NCI-H1417 treated with DMSO at 0.1 percent for 48 hours (cell line): ENCODE measurements at places on chromosomes 2 and 18.

GRCh38 chr2:5590886-5591285, 101.3 kb upstream of the SOX11 start:
- no peak for DNase-seq

GRCh38 chr2:166376873-166377272, 1.1 kb upstream of the SCN9A start:
- no peak for DNase-seq

GRCh38 chr2:99735753-99736152, 245.9 kb upstream of the REV1 start:
- DNase-seq: no peak

- DNase-seq: no peak
Measured at GRCh38 chr2:85893428-85894258, 4.9 kb upstream of the ST3GAL5 start.

GRCh38 chr2:180979749-180980105, 678 bp upstream of the UBE2E3 start:
- no peak for DNase-seq

GRCh38 chr18:38033282-38033681, 467.7 kb upstream of the CELF4 start:
- DNase-seq: no peak

DNA sequence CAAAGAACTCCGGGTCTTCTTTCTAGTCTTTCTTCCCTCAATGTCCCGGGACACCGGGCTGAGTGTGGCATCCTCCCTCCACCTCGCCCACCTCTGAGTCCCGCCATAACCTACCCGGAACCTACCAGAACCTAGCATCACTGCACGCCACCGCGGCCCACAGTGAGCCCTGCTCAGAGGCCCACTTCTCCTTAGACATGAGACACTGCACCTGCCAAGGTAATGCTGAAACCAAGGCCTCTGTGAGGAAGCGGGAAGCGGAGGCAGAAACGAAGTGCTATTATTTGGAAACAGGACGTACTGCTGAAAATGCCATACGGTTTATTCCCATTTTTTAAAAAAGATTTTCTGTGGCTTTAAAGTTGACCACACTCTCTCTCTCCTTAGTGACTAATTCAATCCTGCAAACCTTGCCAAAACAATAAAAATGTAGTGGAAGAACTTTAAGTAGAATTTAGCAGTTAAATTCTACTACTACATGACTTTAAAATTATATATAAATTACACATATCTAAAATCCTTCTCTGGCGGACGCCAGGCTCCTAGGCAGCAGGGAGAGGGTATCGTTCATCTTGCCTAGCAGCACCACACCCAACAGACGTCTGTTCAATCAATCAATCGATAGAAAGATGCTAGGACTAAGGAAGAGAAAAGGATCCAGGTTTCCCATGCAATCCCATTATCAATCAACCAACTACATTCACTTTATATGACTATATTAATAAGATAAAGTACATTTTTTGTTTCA, 82.0 kb downstream of the ZNF516 start:
- no peak for DNase-seq

- no peak for DNase-seq
Measured at GRCh38 chr18:26185267-26185666, 41.0 kb upstream of the TAF4B start.

GRCh38 chr18:9101730-9102507, 580 bp upstream of the NDUFV2 start:
- no peak for DNase-seq

DNA sequence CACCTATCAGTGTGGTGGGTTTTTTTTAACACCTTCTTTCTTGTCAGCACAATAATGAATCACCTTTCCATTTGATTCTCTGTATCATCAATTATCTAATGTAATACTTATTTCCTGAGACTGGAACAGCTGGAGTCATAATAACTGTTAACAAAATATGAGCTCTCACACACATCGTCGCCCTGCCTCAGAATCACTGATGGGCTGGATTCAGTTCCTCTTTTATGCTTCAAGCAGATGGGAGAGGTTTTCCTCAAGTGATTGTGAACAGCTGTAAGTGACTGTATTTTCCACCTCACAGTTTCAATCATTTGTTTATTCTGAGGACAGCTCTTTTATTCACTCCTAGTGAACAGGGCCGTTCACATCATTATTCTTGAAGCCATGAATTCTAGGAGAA, 330.2 kb downstream of the DSC3 start:
- no peak for DNase-seq

DNA sequence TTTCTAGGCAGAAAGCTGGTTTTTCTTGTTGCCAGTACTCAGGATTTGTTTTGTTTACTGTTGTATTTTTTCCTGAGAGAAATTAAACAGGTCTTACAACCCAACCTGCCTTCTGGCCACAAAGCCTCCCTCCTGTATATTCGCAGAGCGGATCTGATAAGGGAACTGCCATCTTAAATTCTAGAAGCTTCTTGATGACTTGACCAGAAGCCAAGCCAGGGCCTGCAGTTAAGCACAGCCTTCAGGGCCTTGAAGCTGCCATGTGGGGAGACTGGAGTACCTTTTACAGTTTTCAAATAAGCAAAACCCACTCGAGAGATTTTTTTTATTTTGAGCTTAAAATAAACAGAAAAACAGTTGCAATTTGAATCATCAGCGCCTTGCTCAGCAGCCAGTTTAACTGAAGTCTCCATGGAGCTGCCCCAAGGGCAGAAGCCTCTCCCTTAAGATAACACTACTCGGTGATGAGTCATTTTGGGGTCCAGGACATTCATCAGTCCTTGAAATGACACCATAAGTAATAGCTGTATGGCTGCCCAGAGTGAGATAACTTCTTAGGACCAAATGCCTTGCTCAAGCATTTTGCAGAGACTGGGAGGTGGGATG, 51.5 kb upstream of the PHLPP1 start:
- DNase-seq: no peak

DNA sequence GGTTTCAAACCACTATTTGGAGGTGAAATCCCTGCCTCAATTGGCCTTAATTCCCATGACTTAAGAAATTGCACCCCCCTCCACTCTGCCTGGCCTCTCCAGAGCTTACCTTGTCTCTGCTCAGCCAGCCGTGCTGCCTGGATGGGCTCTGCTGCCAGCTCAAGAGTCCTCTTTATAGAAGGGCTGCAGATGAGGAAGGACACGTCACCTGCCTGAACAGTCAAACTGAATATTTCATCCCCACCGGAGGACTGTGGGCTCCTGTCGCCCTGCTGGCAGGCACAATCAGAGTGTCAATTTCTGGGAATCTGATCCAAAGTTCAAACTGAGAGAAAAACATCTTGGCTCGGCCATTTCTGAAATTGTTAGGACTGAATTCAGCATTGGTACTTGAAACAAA, at the start of gene OTOS:
Gene OTOS (minus strand): TSS at position 148 of the 400 bp plus-strand sequence. CDS start 332 bp downstream, outside the sequence.
- DNase-seq: no peak

- no peak for DNase-seq
Measured at GRCh38 chr2:52474091-52474490, 1293.5 kb upstream of the CHAC2 start.

DNA sequence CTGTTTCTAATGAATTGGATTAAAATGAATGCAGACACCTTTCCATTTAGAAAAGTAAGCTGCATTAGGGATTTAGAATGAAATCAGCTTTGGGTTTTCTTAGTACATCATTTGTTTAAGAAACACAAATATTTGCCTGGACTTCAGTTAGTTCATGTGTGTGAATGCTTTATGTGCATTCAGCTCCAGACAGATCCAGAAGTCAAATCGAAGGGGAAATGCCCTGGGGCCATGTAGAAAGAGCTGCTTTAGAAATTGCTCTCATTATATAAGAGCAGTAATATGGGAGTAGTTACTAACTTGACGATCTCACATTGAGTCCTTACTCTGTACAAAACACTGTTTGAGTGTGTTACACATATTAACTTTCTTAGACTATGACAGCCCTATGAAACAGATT, 88.0 kb upstream of the TTC39C start:
- DNase-seq: peak; percentile 40
